ENCODE measurements at places on chromosomes 5 and 9.

- no peak for DNase-seq
These were observed 172.6 kb upstream of the PTGER4 start for GRCh38 chr5:40507095-40507494.

- no peak for DNase-seq
These were observed 967.2 kb downstream of the TLE4 start for GRCh38 chr9:80538976-80539375.

GRCh38 chr9:111094433-111094924 is 56.2 kb upstream of the LPAR1 start:
- peak; percentile 12 for DNase-seq

DNA sequence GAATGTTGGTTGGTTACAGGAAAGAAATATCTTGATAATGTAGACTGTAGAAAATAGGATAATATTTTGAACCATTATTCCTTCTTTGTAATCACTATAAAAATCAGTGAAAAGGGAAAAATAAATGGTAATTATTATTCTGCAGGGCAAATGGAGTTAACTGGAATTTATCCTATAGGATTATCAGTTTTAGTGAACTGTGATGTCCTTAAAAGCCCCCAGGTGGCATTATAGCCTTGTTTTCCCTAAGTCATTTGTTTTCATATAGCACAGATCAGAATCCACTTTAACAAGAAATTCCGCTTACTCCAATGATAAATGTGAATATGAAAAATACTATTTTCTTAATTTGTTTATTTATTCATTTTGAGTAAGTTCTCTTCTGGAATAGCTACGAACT is 26.2 kb upstream of the WDR41 start:
- DNase-seq = peak; percentile 64

DNA sequence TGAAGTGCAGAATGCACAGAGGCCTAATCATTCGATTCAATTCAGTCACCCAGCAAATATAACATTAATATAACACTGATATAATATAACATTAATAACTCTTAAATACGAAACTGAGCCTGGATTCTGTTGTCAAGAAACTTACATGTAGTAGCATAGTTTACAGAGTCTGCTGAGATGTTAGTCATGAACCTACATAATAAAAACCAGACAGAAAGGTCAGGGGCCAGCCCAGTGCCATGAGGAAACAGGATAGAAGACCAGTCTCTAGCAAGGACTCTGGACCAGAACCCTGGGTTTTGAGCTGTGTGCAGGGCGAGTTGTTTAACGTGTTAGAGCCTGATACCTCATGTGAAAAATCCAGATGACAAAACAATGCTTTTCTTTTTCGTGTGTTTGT is 234.7 kb downstream of the NR2F1-AS1 start:
- DNase-seq = no peak

DNA sequence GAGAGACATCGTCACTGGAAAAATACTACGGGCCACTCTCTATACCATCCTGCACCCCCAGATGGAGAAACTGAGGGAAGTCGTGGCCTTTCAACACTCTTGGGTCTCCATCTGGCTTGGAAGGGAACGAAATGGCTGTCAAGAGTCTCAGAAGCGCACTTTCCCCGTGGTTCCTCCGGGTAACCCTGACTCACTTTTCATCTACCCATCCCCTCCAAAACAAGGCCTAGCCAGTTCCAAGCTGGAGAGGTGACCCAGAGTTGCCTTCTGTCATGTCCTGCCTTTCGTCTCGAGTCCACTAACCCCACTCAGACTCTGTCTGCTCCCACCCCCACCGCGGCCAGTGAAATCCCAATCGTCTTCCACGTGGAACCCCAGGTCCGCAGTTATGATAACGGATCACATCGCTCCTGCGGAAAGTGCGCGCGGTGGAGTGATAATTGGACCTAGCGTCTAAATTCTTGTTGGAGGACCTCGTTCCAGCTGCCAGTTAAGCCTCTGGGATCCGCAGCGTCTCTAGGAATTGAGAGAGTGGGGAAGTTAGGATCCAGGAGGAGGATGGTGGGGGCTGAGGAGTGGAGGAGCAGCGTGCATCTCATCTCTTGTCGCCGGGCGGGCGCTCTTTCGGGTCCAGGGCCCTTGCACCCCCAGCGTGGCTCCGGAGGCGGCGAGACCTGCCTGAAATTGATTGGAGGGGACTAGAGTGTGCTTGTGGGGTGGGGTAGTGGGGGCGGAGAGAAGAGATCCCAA is 4.6 kb downstream of the CDKN2A start:
- no peak for DNase-seq

DNA sequence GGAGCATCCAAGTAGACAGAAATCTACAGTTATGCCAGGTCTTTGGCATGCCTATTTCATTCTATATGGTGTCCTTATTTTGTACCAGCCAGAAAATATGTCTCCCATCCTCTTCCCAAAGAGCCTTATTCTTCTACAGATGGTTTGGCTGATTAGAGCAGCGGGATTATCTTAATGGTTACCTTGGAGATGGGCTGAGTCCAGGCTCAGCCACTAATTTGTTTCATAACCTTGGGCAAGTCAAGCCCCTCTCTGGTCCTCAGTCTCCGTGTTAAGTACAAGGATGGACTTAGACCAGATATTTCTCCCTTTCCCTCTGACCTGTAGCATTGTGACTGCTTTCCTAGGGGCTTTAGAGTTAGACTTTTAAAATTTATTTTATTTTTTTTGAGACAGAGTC is 11.1 kb upstream of the GLE1 start:
- no peak for DNase-seq

GRCh38 chr5:848671-849111 is 2.1 kb downstream of the ZDHHC11 start:
- DNase-seq = no peak

- DNase-seq = peak; percentile 95
These were observed 1.2 kb downstream of the ARRDC3 start for GRCh38 chr5:91381774-91382359.

DNA sequence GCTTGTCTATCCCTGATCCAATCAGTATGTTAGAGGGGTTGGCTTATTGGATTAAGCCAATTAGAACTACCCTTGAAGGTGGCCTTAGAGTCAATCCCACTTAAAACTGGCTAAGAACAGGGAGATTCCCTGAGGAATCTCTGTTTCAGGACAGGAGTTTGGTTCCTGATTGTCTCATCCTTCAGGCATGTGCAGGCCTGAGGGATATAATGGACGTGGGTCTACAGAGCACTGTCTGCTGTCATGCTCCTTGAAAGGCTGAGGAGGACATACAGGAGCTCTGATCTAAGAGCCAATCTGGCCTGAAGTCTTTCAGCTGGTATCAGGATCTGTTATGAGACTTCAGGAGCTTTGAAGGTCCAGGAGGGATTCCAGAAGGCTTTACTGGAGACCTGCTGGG is 36.2 kb upstream of the PRXL2C start:
- no peak for DNase-seq

DNA sequence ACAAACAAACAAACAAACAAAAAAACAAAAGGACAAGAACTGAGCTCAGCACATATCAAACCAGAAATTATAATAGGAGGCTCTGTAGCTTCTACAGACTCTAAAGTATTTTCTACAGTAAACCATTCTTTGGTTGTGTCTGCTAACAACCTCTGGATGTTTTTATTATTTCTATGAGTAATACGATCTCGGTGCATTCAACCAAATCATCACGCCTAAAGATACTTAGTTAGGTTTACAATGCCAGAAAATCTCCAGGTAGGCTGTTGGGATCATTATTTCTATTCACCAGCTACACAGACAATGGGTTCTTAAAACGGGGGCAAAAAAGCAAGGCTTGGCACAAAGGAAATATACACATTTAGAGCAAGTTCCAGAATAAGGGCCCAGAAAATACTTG is 41.6 kb upstream of the ALDOB start:
- DNase-seq = no peak

DNA sequence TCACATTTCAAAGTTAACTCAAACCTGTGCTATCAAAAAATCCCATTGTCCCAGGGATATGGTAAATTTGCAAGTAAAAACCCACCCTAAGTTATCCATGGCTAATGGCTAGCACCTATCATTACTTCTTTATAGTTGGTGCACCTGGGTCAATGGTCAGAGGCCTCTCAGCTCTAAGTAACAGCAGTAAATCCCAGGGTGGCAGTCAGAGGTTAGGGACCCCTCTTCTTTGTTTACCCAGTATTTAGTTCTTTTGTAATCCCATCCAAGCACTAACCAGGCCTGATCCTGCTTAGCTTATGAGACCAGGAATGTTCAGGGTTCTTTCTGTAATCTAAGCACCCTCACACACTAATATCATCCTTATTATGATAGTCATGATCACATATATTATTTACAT is 52.1 kb upstream of the WWC1 start:
- DNase-seq = no peak

DNA sequence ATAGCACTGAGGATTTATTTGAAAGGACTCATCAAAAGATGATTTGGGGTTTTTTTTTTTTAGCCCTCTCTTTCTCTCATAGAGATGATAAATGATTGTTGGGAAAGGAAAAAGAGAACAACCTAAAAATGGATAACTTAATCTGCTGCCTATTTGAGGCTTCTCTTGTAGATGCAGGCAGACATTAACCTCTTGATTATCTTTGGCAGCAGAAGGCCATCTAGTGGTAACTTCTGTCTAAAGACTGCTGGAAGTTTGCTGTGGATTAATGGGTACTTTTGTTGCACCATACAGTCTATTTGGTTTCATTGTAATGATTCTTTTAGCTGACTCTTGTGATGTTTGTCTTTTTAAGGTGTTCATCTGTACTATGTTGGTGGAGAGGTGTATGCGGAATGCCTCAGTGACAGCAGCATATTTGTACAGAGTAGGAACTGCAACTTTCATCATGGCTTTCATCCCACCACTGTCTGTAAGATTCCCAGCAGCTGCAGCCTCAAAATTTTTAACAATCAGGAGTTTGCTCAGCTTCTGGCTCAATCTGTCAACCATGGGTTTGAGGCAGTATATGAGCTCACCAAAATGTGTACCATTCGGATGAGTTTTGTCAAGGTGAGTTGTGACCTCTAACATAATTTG is 18.8 kb downstream of the SMIM32 start:
- DNase-seq = peak; percentile 76

DNA sequence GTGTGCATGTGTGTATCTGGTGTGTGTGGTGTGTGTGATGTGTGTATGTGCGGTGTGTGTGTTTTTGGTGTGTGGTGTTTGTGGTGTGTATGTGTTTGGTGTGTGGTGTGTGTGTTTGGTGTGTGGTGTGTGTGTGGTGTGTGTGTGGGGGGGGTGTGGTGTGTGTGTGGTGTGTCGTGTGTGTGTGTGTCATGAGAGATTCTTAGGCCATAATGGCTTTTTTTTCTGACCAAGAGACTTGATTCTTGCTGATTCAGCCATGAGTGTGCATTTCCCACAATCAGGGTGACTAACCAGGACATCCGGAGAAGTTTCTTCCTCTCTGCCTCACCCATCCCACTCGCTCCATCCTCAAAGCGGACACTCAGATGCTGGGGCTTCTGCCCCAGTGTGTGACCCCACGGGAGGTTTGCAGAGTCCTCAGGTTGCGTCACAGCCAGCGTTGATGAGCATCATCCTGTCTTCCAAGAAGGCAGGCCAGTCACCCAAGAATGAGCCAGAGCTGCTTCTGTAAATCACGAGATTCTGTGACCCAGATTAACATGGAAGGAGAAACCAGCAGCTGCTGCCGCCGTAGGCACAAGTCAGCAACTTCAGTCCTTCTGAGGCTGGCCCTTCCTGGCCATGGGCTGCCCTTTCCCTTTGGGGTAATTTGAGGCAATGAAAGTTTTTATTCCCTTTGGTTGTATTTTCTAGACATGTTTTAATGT is 12.5 kb upstream of the CTSL start:
- peak; percentile 33 for DNase-seq

DNA sequence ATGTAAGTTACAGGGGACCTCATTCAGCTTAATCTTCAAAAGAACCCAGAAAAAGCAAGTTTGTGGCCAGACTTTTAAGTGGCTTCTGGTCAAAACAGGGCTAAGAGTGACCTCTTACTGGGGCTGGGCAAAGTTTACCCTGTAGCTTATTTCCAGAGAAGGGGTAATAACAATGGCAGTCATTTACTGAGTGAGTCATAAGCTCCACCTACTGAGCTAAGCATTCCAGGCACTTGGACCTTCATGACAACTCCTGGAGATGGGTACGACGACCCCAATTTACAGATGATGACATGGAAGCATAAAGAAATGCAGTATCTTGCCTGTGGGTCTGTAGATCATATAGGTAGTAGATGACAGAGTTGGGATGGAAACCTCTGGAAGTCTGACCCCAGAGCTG is 4.7 kb upstream of the GPR151 start:
- DNase-seq = peak; percentile 69

GRCh38 chr9:69324549-69325401 is at the start of gene ENTREP1:
TSS of gene ENTREP1 (plus strand) at chr9:69325215. CDS start at chr9:69325310, 95 bp downstream.
- DNase-seq = peak; percentile 87

GRCh38 chr5:98827161-98827560 is 53.7 kb downstream of the RGMB start:
- peak; percentile 69 for DNase-seq

DNA sequence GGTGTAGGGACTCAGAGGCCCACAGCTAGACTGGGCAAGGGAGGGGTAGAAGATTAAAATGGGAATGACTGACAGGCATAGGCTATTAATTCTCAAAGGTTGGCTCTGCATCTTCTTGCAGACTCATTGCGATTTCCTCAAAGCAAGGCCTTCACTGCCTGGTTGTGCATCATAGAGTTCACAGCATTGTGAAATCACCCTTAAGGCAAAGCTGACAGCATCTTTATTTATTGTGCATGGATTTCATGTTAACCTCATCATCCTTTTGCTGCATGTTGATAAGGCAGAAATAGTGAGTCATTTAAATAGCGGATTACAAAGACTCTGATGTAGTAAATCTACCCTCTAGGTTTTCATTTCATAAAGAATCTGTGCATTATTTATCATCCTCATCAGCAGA is 13.6 kb upstream of the PALM2AKAP2 start:
- no peak for DNase-seq

- DNase-seq = no peak
These were observed 138.5 kb upstream of the S1PR3 start for GRCh38 chr9:88852794-88853193.

DNA sequence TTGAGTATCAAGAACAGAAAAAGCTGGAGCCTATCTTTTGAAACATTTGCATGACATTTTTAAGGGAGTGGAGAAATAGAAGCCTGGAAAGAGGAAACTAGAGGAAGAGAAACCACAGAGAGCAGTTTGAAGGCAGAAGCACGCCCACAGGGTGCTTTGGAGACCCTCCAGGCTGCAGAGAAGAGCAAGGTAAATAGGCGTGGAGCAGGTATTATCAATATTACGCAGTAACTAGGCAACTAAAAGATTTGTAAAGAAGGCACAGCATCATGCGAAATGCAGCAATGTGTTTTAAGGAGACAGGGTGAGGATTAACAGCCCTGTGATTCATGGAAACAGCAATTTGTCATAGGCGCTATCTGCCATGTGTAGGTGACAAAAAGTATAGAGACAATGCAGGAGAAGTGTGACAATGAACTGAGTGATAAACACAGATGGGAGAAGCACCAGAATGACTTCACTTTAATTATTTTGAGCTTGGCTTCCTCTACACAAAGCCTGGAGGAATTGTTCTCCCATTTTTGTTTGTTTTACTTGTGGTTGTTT is 281.2 kb downstream of the BRINP1 start:
- DNase-seq = peak; percentile 69

- no peak for DNase-seq
These were observed 75.0 kb downstream of the PRDM6 start for GRCh38 chr5:123164054-123164453.

- no peak for DNase-seq
These were observed 405.3 kb downstream of the TLE4 start for GRCh38 chr9:79977074-79977435.

GRCh38 chr5:35794328-35794619 is 62.4 kb upstream of the IL7R start:
- DNase-seq = no peak
